ENCODE measurements at places on chromosomes 2 and 18. TPM values are rescaled to one million over a fixed set of nuclear protein-coding genes. Genes with fewer than 3 reads are reported as not detected.

DNA sequence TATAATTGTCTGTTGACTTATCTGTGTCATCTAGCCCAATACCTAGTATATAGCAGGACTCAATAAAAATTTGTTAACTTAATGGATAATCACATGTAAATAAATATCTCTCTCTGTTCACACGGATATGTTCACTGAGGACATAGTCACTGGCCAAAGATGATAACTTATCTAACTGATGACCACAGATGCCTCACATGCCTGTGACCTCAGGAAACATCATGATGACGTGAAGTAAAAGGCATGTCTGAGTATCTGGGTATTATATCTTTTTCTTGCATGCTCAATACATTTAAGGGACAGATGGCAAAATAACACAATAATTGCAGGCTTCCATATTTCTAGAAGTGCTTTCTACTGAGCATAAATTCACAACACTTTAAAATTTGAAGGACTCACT is 41.4 kb upstream of the PARD3B start:
- H3K4me3 ChIP-seq = no peak overlapping the region
- H3K4me1 ChIP-seq = no peaks in the 10 kb centered on the region
- no peak for DNase-seq
- no peak overlapping the region for H3K27ac ChIP-seq
- H3K36me3 ChIP-seq = no peaks in the 10 kb centered on the region
- no peaks in the 10 kb centered on the region for H3K27me3 ChIP-seq

DNA sequence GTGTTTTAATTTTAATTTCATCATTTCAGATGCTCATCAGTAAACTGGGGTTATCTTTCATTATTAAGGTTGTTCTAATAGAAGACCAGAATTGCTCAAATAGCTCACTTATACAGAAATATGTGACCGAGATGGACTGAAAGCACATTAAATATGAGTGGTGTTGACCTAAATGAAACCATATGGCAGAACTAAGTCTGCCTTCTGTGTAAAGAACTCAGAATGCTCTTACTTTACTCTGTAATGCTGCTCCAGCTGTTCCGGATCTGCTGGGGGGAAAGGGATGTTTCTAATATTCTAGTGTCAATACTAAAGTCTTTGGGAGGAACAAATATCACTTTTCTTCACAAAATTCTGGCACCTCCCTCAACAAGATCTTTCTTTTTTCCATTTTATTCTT is 131.0 kb downstream of the DPP4 start:
- no peaks in the 10 kb centered on the region for H3K4me1 ChIP-seq
- peaks cover 5% of the 10 kb centered on the region for H3K27me3 ChIP-seq
- no peak overlapping the region for H3K27ac ChIP-seq
- H3K36me3 ChIP-seq = no peaks in the 10 kb centered on the region
- DNase-seq = no peak

- H3K4me1 ChIP-seq = peaks cover 11% of the 10 kb centered on the region
- no peak overlapping the region for H3K27ac ChIP-seq
- no peak for DNase-seq
- no peak overlapping the region for H3K4me3 ChIP-seq
Measured at GRCh38 chr2:9093324-9093723, 89.8 kb upstream of the MBOAT2 start.

SPOPL gene
- total RNA-seq = 29.0 TPM

Measured in suprapubic skin (tissue), 4 donors.